NCI-H187 treated with DMSO at 0.1 percent for 48 hours (cell line): ENCODE measurements at places on chromosomes 3 and 15.

DNA sequence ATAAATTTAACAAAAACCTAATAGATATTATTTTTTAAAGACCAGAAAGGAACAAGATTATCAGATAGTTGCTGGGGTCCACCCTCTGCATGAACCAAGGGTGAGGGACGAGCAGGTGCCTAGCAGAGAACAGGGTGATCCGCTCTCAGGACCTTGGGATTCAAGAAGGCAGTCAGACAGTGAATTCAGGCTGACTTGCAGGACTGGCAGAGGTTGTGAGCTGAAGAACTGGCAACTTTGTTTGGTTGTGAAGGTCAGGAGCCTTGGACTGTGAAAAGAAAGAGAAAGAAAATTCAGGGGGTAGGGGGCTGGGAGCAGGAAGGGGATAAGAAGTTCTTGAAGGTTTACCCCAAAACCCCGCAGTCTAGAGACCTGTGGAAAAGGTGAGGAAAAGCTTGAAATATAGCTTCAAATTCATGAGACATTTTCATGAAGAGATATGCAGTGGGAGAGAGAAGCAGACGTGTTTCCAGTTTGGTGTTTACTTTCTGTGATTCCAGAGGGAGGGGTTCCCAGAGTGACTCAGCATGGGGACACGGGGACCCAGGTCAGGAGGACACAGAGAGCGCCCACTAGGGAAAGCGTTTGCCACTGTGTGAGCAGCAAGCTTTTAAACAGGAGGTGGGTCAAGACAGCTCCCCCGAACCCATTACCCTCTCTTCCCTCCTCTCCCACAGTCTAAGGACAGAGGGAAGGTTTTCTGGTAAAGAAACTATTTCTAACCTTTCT is 217.2 kb upstream of the UMPS start:
- no peak for DNase-seq

DNA sequence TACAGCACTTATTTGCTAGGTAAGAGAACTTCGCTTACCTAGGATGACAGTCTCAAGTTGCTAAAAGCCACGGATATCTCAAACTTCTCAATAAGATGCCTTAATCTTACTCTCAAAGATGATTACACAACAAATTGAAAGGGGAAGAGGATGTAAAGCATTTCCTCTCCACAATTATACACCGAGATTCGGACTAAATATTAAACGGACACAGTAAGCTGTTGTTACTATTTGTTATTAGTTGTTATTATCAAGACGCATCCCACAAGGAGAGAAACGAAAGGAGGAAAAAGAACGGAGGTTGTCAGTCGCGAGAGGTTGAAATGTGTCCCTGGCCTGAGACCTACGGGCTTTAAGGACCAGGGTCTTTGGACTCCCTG is 660 bp downstream of the ZNF106 start:
- DNase-seq: no peak

DNA sequence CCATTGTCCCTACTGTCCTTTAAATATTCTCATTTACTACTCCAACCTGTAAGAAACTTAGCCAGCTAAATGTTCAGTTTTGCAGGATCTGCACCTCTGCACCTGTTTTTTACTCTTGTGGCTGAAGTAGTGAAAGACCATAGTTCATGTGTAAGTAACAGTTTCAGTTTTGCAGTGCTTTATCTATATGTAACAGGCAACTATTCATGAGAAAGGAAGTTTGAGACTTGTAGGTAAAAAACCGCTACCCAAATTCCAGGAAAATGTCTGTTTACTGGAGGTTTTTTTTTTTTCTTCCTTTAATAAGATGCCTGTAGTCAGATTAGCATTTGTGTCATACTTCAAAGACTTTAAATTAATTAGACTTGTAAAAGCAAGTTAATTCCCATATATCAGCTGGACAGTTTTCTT is 25.4 kb upstream of the MBNL1 start:
- DNase-seq: no peak

GRCh38 chr15:52683580-52683979 is 4.4 kb upstream of the ATOSA start:
- no peak for DNase-seq

DNA sequence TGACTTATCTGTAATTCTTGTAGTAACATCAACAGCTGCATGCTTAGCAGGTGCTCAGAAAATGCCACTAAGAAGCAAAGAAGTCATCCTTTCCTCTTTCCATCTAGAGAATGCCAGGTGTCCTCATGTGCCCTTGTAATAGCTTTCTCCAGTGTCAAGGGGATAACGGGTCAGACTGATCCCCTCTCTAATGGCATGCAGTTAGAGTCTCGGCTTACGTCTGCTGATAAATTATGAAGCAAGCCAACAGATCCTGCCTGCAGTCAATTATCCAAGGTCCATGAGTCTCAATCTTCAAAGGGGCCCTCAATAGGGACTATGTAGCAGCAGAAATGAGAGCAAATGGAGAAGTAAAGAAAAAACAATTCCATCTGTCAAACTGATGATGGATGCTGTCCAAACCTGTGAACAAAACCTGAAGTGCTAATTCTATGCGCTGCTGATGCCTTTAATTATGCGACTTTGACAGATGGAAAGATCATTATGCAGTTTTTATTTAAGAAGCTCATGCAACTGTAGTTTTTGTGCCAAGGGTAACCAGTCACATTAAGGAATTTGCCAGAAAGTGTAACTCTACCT is 162.8 kb upstream of the PEX5L start:
- DNase-seq: no peak

- DNase-seq: no peak
Measured at GRCh38 chr3:16474216-16474615, 39.3 kb downstream of the RFTN1 start.

GRCh38 chr3:8760506-8760905 is 8.9 kb downstream of the OXTR start:
- no peak for DNase-seq

- no peak for DNase-seq
Measured at GRCh38 chr15:47812470-47812999, 95.2 kb downstream of the SEMA6D start.
